ENCODE measurements at places on chromosomes 3 and 15.

- no peak for DNase-seq
These were observed 12.7 kb downstream of the ZNF35 start for GRCh38 chr3:44661189-44661588.

GRCh38 chr15:23686466-23687142 is 501 bp downstream of the NDN start:
- DNase-seq = no peak

DNA sequence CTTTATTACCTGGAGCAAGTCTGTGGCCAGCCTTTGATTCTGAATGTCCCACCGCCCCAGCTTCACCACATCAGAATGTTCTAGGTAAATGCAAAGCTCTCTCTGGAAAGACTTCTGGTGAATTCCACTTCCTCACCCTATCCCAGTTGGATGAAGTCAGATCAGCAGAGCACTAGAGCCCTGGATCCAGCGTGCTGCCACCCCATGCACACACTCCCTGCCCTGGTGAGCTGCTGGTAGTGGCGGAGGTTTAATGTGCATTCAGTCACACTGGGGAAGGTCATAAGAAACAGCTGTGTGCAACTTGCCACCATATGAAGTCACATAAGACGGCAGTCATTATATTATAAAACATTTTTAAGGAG is 16.3 kb upstream of the SLC41A3 start:
- DNase-seq = no peak

- DNase-seq = no peak
These were observed 40.1 kb upstream of the MITF start for GRCh38 chr3:69699183-69699582.

DNA sequence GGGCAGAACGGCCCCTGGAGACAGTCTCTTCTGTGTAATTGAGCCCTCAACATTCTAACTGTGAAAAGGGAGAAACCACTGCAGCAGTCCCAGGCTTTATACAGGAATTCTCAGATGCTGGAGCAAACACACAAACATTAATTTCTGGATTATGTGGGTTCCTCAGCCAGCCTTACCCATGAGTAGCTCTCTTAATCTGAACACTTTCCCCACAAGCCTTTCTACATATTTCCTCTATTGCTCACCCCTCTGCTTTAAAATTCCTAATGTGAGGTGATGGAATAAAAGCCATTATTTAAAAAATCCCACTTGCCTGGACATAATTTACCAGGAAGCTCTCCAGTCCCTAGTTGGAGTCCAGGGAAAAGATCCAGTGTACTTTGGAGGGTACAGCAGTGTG is 139.0 kb downstream of the CTNNB1 start:
- no peak for DNase-seq

GRCh38 chr3:37736624-37737023 is 125.1 kb upstream of the CTDSPL start:
- no peak for DNase-seq

DNA sequence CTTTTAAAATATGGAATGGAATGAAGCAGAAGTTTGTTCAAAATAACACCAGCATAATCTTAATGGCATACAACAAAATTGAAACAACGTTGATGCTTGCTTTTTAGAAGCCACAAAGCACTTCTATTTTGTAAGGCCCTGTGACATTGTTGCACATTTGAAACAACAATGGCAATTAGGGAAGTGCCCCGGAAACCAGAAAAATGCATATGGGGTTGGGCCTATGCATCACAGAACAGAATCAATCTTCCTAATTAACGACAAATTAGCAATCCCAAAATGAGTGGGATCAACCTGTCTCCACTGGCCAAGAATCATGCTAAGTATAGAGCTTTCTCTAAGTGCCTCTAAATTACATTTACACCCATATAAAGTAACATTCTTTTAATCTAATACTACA is 168.9 kb downstream of the MEIS2 start:
- DNase-seq = no peak

- peak; percentile 69 for DNase-seq
These were observed 81.5 kb downstream of the PPM1L start for GRCh38 chr3:160837394-160837980.

GRCh38 chr3:72129501-72130094 is 344.6 kb upstream of the PROK2 start:
- no peak for DNase-seq

- DNase-seq = no peak
These were observed 91.0 kb downstream of the XXYLT1 start for GRCh38 chr3:195179776-195180489.

DNA sequence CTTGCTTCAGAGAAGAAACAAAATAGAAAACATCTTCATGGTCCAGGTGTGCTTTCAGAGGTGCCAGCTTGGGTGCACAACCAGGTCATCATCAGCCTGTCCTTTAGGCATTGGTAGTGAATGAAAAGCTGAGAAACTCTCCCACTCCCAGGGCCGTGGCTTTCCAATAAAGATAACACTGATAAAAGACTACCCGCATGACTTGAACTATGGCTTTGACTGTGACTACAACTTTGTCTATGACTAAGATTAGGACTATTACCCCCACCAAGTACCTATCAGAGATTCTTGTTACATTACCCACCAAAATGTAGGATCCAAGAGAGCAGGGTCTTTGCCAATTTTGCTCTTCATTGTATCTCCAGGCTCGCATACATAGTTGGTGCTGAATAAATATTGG is 115.2 kb downstream of the EDEM1 start:
- DNase-seq = no peak

GRCh38 chr3:36480911-36481648 is 100.8 kb downstream of the STAC start:
- DNase-seq = no peak

GRCh38 chr3:177930771-177931170 is 605.5 kb upstream of the KCNMB2 start:
- no peak for DNase-seq

DNA sequence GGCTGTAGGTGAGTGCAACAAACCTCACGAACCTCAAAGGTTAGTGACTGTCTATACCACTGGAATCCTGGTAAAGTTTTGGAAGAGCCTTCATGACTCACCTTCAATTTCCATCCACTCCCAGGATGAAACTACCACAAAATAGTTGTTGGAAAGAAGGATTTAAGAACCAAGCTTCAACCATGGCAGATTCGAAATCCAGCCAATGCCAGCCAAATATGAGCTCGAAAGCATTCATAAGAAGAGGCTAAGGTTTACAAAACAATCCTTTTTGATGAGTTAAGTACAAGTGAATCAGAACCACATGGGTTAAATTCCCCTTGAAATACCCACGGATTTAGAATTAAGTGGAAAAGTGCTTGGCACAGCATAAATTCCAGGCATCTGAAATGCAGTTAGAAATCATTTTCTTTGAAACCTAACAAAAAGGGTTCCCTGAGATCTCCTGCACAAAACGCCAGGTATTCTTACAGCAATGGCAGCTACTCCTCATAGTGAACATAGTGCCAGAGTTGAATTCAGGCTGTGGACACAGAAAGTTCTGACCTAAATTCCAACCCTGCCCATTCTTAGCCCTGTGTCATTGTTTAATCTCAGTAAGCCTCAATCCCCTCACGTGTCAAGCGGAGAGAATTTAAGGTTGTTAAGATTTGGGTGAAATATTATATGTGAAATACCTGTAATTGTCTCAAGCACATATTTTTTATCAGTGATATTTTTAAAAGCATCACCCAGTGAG is 89.2 kb downstream of the FBN1 start:
- DNase-seq = no peak

- no peak for DNase-seq
These were observed 51.0 kb downstream of the FHIT start for GRCh38 chr3:61200270-61200669.

GRCh38 chr3:30671527-30672286 is 65.3 kb downstream of the TGFBR2 start:
- no peak for DNase-seq

DNA sequence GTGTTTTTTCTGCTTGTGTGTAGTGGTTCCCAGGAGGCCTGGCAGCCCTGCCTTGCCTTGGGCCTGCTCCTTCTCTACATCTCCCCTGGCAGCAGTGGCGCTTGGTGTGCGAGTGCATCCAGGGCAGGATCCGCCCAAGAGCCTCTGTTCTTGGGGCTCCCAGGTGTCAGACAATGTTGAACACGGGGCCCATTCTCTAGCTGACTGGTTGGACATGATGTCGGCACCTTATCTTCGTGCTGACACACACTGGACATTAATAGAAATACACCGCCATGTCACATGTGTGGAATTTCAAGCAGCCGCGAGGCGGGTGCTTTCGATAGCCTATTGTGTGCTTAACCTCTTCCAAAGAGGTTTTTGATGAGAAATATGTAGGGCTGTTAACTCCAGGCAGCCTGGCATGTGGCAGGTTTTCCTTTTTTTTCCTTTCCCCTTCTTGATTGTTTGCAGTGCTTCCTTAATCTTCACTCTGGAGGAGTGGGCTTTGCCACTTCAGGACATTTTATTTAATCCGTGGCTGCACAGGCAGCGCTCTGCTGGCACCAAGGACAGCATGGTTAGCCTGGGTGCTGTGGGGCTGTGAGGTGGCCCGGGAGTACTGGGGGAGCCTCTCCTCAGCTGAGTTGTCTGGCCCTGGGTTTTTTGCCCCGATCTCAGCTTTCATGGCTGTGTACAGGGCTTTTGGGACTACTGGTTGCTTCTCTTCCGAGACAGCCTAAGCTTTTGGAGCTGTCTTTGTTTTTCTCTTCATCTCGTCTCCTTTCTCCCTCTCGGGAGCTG is 42.5 kb downstream of the CHCHD6 start:
- DNase-seq = no peak

DNA sequence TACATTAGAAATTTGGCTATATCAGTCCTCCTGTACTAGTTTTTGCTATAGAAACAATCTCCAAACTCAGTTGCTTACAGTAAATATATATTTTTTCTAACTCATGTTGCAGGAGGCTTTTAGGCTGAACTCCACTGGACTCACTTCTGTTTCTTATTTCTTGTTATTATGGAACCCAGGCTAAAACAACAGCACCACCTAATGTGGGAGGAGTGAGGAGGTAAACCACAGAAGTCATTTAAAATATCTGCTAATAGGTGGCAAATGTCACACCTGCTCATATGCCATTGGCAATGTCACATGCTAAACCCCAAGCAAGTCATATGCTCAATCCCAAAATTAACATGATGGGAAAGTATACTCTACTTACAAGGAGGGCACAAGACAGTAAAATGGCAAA is 462.2 kb downstream of the PLOD2 start:
- DNase-seq = no peak

DNA sequence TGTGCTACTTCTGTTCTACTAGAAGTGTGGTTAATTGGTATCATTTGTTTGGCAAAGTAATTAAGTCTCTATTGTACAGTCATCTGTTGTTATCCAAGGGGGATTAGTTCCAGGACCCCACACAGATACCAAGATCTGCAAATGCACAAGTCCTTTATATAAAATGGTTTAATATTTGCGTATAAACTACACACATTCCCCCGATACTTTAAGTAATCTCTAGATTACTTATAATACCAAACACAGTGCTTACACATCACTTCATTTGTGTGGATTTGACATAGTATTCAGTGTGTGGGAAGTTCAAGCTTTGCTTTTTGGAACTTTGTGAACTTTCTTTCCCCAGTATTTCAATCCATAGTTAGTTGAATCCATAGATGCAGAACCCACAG is 50.5 kb upstream of the ABI3BP start:
- no peak for DNase-seq

GRCh38 chr15:88463870-88464532 is 3.2 kb downstream of the MRPL46 start:
- no peak for DNase-seq

DNA sequence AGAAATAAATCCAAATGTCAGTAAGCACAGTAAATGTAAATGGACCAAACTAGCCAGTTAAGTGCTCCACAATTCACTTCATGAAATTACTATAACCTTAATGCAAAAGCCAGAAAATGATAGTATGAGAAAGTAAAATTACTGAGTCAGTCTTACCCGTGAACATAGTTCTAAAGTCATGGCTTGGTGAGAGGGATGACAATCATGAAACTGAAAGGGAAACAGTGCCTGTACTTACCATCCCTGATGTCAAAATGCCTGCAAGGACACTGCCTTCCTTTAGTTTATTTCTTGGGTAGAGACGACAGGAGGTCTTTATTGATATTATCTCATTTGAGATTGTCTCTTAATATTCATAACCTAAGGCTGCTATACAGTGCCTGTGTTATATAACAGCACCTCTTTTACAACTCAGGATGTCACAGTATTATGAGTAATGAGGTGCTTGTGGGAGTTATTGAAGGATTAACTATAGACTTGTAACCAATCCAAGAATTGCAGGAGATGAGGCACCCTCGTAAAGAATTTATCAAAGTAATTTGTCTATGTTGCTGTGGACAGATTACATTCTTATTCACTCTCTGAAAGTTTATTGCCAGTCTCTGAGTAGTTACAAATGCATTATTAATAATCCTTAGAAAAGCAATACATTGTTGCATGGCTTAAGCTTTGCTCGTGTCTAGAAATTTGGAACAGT is 142.9 kb upstream of the BFSP2 start:
- peak; percentile 9 for DNase-seq

- DNase-seq = no peak
These were observed 208.8 kb downstream of the RPLP1 start for GRCh38 chr15:69661446-69661845.

GRCh38 chr15:84685304-84685703 is 27.3 kb upstream of the NMB start:
- no peak for DNase-seq

- no peak for DNase-seq
These were observed 305.6 kb upstream of the LRRFIP2 start for GRCh38 chr3:37479981-37480380.

- DNase-seq = no peak
These were observed 62.6 kb downstream of the RGMA start for GRCh38 chr15:93026380-93026817.

DNA sequence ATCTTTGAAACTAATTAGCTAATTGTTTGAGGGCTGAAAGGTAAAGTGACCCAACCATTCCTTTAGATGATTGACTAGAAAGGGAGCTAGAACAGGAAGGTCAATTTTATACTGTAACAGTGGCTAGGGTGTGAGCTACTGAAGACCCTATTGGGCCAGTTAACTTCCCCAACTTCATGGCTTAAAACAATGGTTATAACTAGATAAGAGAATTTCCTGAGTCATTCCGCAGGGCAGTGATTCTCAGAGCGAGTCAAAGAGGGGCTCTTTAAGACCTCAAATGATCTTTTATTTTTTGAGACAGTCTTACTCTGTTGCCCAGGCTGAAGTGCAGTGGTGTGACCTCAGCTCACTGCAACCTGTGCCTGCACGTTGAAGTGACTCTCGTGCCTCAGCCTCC is 33.7 kb upstream of the TTBK2 start:
- no peak for DNase-seq

GRCh38 chr15:86002444-86002843 is 77.2 kb upstream of the AGBL1 start:
- no peak for DNase-seq

GRCh38 chr3:117101697-117102096 is 392.1 kb downstream of the TUSC7 start:
- DNase-seq = no peak

DNA sequence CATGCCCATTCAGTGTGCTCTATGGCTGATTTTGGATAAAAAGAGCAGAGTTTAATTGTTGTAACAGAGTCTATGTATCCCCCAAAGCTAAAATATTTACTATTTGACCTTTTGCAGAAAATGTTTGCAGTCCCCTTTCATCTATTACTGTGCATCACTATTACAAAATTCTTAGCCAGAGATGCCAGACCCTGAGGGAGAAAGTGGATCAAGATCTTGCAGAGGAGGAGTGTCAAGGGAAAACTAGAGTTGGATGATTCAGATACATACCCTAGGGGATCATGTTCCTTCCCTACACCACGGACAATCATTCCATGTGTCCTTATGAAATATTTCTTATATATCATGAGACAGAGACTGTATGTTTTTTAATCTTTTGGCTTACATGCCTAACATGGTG is 68.6 kb upstream of the TPRG1 start:
- DNase-seq = no peak

- no peak for DNase-seq
These were observed 207.2 kb upstream of the GBE1 start for GRCh38 chr3:81968658-81969057.

Data from HAP-1 (cell line).